ENCODE measurements at places on chromosomes 4 and X.

DNA sequence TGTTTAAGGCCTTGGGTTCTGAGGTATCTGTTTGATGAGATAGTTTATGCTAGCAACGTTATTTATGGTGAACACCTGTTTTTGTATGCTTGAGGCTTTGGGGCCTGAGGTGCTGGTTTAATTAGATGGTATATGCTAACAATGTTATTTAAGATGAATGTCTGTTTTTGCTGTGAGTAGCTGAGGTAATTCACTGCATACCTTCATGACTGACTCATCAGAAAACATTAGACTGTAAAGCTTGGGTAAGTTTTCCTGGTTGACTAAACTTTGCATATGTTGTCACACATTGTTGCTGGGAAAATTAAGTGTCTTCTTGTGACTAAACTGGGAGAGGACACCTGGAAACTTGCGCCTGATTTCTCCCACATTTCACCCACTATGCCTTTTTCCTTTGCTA, 1026.6 kb downstream of the RAPGEF2 start:
- DNase-seq, result no peak

DNA sequence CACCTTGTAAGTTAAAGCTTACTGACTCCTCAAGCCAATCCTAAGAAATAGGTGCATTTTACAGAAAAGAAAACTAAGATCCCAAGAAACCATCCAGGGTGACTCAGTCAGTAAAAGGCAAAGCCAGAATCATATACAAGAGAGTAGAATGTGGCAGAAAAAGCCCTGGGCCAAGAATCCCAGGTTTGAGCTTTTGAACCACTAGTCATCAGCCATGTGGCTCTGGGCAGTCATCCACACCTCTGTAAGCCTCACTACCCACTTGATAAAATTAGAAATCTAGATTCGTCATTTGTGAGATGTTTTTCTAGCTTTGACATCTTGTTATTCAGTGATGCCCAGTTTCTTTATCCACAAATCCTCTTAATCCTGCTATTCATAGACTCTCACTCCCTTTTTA, 122.2 kb upstream of the PDE5A start:
- no peak for DNase-seq

- no peak for DNase-seq
Observed at GRCh38 chr4:109171070-109171469, 131.4 kb downstream of the COL25A1 start.

- no peak for DNase-seq
Observed at GRCh38 chr4:11824566-11824965, 395.9 kb upstream of the HS3ST1 start.

DNA sequence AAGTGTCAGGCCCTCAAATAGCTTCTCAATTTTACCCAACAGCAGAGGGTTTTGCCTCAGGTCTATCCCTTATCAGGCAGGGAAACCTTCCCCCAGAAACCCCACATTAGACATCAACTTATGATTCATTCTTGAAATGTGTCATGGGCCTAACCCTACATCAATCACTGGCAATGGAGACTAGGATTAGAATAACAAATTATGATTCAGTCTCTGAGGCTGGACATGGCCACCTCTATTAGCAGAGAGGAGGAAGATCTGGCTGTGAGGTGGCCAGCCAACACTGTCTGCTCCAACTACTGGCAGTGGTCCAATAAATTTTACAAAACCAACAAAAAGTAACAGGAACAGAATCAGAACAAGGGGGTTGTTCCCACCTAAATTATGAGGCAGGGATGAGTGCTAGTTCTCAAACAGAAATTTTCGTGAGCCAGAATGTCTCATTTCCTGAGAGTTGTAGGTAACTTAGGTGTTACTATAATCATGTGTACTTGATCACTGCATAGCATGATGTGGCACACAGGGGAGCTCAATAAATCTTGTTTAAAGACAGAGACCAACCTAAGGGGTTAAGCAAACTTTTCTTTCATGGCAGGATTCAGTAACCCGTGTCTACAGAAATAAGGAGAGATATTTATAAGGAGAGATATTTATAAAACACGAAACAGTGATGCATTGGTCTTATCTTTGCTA, 126.8 kb downstream of the NFKB1 start:
- DNase-seq, result no peak

DNA sequence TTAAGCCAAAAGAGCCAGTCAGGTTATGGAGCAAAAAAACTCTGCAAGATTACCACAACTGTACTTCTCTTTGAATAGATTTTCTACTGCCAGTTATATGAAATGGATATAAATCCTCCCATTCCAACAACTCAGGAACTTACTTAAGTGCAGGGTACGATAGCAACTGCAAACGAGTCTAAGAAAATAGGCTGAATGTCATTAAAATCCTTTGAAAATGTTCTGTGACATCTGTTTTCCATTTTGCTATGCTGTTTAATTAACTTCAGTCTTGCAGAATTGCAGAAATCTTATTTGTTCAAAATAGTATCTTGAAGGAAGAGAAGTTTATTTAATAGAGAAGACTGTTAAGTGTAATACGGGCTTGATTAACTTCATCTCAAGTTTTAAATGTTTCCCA, 243.8 kb downstream of the PALLD start:
- no peak for DNase-seq

DNA sequence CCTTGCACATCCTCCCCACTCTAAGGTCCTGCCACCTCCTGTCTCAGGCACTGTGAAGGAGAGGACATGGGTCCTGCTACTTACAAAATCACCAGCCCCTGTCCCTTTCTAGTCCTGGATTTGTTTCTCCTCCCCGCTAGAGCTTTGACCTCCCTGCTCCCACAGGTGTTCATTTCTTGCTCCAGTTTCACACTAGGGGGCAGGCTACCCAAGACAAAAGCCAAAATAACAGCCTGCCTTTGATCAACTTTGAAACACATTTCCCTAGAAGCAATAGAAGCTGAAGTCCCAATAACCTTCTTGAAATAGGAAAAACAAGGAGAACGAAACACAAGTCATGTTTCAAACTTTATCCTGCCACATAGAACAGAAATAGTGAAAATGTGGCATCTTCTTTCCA, 164.4 kb downstream of the QDPR start:
- no peak for DNase-seq

DNA sequence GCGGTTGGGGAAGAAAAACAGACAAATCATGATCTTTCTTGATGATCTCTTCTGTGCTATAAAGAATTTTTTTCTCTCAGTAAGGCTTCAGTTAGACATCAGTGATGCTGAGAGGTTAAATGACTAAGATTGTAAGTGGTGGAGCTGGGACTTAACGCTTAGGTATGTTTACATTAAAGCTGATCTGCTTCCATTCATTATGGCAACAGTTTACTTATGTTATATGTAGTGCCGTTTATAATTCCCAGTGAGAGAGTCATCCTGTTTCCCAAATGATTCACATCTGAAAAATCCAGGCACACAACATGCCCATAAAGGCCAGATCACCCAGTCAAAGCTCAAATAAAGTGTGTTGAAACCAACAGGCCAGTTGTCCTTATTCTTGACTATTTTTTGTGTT, 50.1 kb downstream of the CENPVL3 start:
- no peak for DNase-seq

GRCh38 chr4:11421116-11421515, 7.6 kb downstream of the HS3ST1 start:
- no peak for DNase-seq

GRCh38 chrX:15214588-15214987, 55.3 kb downstream of the ASB9 start:
- no peak for DNase-seq
